ENCODE measurements at places on chromosomes 2 and 18.

DNA sequence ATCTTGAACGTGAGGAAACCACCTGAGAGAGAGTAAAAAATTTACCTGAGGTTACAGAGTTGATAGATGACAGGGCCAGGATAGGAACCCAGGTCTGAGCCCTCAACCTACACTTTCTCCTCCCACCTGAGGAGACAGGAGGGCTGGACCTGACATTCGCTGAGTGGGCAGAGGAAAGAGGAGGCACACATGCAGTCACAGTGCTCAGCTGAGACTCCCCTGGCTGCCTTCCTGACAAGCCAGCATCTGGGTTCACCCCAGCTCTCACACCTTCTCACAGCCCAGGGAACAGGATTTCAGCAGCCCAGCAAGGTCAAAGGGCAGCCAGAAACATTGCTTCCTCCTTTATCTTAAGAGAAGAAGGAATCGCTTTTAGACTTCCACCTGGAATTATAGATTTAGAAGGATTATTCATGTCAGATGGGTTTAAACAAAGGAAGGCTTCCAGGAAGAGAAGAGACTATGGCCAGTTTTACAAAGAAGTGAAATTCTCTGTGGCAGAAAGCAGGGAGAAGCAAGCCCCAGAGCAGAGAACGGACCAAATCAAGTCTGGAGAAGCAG, 18.1 kb upstream of the PKDCC start:
- DNase-seq, result no peak

DNA sequence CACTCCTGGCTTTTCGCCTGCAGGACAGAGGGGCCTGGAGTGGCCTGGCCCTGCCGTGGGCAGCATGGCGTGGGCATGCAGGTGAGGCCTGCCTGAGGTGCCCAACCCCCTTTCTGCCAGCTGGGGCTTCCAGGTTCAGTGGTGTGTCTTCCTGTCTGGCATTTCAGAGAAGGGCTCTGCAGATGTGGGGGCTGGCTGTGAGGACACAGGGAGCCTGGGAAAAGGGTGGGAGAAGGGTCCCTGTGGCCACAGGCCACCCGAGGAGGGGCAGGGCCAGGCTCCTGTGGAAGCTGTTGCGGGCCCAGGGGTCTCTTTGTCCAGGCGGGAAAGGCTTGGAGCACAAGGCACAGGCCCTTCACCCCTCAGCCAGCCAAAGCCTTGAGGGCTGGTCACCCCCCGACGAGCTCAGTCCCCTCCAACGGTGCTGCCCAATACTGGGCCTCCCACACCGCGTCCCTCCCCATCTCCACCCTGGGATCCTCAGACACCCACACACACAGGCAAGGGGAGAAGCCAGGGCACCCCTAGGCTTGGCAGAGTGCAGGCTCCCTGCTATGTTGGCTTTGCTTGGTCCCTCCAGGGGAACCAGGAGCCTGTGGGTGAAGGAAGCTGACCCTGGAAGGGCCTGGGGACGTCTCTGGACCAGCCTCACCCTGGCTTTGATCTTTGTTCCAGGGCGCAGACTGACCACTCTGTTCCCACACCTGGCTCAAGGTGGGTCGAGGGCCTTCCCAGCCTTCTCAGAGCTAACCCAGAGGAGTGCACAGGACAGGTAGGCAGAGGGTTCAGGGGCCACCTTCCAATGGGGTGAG, 3.7 kb upstream of the AQP12A start:
- DNase-seq, result no peak

GRCh38 chr2:182055993-182056392, 70.3 kb downstream of the PPP1R1C start:
- DNase-seq, result no peak

- DNase-seq, result no peak
Measured at GRCh38 chr2:162116352-162116751, 35.7 kb downstream of the GCG start.

GRCh38 chr2:182148344-182148743, 162.7 kb downstream of the PPP1R1C start:
- no peak for DNase-seq

GRCh38 chr2:119248311-119248710, 24.7 kb downstream of the STEAP3 start:
- no peak for DNase-seq

GRCh38 chr18:47174545-47175116, 1.5 kb downstream of the IER3IP1 start:
- DNase-seq, result no peak

Measured in right kidney (tissue), 9 donors.